Stimulated activated CD8-positive, alpha-beta memory T cell treated with anti-CD3 and anti-CD28 coated beads, Interleukin-4, amount 100 ng/mL, for 1 hour (primary cell): ENCODE measurements at places on chromosomes 3 and 15.

DNA sequence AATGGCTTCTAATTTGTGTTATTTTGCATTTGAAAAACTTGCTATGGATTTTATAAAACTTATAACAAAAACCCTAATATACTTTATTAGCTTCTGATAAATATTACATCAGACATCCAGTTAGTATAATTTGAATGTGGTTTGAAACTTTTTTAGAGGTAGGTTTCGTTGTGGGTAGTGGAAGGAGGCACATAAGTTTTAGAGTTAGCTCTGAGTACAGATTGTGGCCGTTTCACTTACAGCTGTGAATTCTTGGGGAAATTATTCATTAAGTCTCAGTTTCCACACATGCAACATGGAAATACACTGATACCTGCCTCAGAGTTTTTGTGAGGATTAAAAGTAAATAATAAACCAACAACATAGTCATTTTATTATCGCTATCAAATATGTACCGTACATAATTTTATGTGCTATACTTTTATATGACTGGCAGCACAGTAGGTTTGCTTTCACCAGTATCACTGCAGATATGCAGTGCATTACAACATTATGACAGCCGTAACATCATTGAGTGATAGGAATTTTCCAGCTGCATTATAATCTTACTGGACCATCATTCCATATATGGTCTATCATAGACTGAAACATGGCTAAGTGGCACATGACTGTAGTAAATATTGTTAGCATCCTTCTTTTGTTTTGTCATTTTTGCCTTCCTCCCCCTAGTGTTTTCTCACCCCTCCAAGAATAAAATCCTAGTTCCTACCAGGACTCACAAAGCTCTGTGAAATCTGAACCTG lies 175.6 kb downstream of the AKAP13 start:
- no peak for DNase-seq

DNA sequence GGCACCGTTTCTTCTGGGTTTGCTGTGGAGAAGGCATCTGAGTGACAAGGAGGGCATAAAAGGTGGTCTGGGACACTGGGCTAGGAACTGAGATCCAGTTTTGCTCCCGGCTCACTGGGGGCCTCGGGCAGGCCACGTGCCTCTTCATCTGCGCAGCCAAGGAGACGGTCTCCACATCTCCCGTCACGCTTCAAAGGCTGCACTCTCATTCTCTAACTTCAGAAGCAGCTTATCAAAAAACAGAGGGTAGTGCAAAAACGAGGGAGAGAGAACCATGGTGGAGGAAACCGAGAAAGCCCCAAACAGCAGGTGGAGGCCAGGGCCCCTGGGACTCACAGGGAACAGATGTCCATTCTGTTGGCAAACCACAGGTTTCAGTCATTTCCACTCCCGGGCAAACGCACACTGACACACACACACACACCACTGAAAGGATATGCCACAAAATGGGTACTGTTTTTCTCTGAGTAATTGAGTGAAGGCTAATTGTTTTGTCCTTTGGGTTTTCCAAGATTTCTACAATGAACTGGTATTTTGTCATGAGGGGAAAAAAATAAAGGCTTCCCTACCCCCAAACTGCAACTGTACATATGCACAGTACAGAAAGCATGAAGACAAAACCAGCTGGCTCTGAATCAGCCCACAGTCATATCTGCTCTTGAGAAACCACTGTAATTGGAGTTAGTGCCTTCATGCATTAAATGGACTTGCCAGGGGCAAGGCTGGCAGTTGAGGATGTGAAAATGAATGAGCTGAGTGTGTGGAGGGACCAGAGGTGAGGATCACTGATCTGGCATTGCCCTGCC lies 71.9 kb downstream of the MGLL start:
- no peak for DNase-seq

DNA sequence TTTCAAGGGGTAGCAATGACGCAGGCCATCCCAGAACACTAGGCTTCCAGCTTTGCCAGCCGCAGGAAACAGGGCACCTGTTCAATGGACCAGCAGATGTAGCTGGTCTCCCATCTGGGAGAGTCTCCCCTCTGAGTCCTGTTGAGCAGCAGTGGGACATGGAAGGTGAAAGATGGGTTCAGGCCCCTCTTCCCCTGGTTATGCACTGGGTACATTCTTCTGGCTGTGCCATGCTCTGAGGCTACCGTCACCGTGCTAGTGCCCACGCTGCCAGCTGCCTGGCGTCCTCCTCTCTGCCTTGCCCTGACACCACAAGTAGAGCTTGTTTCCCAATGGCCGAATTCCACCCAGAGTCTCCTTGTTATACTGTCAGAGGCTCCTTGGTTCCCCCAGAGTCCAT lies 63.1 kb downstream of the TLE3 start:
- DNase-seq, result no peak

DNA sequence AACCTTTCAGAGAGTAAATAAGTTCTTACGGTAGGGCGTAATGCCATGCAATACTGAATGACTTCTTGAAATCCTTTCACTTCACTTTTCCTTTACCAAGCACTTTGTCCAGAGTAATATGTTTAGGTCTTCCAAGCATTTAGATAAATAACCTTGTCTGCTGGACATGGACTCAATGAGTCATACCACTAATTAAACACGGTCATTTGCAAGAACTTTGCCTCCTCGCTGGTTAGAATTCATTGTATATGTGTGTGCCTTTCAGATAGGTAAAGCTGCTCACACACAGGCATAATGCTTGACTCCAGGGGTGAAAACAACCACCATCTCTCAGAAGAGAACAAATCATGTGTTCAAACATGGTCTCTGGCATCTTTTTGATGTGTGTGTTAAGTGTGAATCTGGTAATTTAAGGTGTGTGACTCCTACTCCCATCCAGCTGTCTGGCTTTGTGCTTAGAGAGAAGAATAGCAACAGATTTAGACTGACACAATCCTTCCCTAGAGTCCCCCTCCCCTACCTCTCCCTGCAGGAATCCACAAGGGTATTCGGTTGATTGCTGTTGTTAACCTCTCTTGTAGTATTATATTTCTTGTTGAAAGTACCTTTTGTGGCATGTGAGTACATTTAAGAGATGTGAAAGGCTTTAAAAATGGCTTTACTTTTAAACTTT lies 419.0 kb downstream of the CNTN4 start:
- no peak for DNase-seq

- DNase-seq, result no peak
Observed at GRCh38 chr3:126300761-126301481, 56.3 kb downstream of the KLF15 start.

- DNase-seq, result no peak
Observed at GRCh38 chr15:63446255-63446654, 58.1 kb upstream of the USP3 start.

GRCh38 chr15:68205954-68206539 lies 915 bp upstream of the CALML4 start:
- no peak for DNase-seq

GRCh38 chr15:44207643-44208042 lies 12.6 kb upstream of the FRMD5 start:
- no peak for DNase-seq

- no peak for DNase-seq
Observed at GRCh38 chr15:79076661-79077060, 13.9 kb downstream of the RASGRF1 start.

GRCh38 chr3:105499961-105500360 lies 133.3 kb downstream of the ALCAM start:
- DNase-seq, result no peak

GRCh38 chr3:115280506-115280905 lies 133.4 kb upstream of the ZBTB20 start:
- no peak for DNase-seq

GRCh38 chr3:125001557-125002413 lies 54.0 kb downstream of the HEG1 start:
- DNase-seq, result no peak

GRCh38 chr15:44541282-44541958 lies 4.5 kb downstream of the EIF3J start:
- DNase-seq, result no peak

DNA sequence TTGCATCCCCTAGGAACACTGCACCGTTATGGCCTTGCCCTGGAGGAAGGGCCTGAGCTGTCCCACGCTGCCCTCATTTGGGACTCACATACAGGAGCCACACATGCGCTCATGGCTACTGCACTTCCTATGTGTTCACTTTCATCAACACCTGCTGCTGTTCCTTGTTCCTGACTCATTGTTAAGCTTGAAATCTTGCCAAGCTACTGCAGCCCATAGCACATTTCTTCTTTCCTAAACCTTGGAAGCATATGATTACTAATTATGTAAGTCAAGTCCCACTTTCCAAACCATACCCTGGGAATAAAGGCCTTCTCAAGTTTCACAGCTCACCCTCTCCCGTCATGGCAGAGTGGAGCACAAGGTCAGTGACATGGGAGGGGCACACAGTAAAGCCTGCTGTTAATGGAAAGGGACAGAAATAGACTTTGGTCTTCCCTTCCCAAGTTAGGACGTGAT lies 307.9 kb downstream of the CLSTN2 start:
- no peak for DNase-seq

DNA sequence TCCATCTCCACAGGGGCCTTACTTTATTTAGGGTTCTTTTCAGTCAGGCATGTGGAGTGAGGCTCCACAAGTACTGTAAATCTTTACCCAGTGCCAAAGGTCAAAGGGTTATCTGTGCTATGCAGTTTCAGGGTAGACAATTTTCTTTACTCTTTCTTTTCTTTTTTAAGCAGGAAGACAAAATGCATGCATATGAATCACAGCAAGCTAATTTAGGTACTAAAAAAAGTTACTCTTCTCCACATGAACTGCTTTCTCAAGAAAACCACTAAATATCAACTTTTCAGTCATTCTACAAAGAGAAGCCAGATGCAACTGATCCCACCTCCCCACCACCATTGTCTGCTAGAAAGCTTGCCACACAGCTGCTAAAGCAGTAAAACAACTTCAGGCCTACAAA lies 73.3 kb upstream of the PYGO1 start:
- DNase-seq, result no peak

DNA sequence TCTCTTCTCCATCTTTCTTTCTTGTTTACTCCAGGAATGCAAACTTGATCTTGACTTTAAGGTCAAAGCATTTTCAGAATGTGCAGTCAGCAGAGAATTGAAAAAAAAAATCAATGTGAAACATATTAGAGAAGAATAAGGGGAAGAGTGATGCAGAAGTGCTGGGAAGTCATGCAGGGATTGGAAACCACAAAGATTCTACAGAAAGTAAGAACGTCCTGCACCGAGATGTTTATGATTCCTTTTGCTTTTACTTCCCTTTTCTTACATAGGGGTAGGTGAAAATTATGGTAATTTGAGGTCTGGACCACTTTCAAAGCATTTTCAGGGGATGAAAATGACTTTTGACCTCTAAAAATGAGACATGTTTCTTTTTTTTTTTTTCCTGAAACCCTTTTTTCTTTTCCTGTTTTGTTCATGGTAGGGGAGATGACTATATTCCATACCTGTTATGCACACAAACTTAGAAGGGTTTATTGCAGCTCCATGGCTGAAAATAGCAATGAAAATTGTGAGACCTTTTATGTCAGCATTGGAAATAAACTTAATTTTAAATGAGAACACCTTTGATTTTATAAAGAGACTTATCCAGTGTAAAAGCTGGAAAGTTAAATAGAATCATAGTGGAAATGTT lies 623.5 kb upstream of the TBL1XR1 start:
- no peak for DNase-seq

DNA sequence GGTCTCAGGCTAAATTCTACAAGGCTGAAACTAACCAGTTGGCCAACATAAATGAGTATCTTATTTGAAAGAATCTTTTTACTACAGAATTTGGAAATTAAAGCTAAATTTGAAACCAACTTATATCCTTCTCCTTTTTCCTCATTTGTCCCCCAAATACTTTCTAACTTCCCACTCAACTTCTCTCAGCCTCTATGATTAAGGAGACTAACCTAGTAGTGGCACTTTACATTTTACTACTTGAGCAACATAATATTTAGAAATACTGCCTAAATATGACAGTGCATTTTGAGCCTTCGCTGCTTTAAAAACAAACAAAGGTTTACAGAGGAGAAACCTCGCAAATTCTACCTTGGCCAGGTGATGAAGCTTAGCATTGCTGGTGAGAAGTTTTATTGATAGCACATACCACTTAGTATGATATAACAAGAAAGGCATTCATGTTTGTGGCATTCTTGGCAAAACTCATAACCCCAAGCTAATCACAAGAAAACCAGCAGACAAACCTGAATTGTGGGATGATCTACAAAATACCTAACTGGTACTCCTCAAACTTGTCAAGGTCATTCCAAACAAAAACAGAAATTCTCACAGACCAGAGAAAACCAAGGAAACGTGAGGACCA lies 432.1 kb upstream of the CFAP20DC start:
- no peak for DNase-seq

- no peak for DNase-seq
Observed at GRCh38 chr3:161221806-161222600, 892 bp downstream of the NMD3 start.

DNA sequence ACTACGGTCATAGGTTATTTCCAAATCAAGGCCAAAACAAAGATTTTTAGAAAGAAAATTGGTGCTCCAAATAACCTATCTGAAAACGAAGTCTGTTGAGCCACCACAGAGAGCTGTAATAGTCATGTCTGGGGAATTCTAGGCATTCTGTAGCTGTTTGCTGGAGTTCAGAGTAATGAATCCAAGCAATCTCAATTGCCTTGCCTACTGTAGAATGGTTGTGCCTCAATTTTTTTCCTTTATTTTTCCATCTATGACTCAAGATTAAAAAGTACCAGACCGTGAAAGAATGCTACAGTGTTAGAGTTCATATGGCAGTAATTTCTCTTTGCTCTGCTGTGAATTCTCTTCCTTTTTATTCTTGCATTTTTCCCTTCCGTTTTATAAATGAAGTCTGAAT lies 1007.2 kb upstream of the ALCAM start:
- DNase-seq, result no peak

DNA sequence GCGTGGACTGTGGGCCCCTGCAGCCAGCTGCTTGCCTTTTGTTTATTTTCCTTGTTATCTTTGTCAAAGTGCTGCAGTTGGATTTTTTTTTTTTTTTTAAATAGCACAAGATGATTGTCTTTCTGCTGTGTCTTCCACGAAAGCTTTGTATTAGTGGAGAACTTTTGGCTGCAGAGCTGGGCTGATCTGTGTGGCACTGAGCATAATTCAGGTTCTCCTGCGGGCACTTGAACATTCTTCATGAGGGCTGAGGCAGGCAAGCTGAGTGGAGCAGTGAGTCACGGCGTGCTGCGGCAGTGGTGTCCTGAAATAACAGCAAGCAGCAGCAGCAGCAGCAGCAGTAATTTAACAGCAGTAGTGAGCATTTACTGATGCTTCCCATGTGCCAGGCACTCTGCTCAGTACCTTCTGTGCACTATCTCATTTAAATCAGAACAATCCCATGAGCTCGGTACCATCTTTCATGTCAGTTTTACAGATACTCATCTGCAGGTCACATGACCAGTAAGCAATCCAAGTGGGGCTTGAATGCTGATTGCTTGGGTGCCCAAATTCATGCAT lies 45.8 kb downstream of the MITF start:
- no peak for DNase-seq

- no peak for DNase-seq
Observed at GRCh38 chr3:170044795-170045244, 7.0 kb downstream of the GPR160 start.

GRCh38 chr15:29016518-29016917 lies 130.7 kb downstream of the APBA2 start:
- DNase-seq, result no peak
